NCI-H2107 (cell line): ENCODE measurements at places on chromosomes 12 and 14.

DNA sequence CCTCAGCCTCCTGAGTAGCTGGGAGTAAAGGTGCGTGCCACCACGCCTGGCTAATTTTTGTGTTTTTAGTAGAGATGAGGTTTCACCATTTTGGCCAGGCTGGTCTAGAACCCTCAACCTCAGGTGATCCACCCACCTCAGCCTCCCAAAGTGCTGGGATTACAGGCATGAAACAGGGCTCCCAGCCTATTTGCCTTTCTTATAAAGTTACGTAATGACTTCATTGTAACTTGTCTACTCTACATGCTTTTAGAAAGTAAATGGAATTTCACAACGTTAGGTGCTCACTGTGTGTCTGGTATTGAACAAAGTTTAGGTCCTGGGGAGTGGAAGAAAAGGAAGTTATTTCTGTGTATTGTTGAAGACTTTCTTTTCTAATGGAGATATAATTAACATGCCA is 12.5 kb downstream of the CFAP251 start:
- DNase-seq = no peak

GRCh38 chr14:31405106-31405505 is 15.2 kb downstream of the HEATR5A start:
- DNase-seq = no peak

GRCh38 chr12:109588461-109589239 is 15.1 kb downstream of the MVK start:
- no peak for DNase-seq

DNA sequence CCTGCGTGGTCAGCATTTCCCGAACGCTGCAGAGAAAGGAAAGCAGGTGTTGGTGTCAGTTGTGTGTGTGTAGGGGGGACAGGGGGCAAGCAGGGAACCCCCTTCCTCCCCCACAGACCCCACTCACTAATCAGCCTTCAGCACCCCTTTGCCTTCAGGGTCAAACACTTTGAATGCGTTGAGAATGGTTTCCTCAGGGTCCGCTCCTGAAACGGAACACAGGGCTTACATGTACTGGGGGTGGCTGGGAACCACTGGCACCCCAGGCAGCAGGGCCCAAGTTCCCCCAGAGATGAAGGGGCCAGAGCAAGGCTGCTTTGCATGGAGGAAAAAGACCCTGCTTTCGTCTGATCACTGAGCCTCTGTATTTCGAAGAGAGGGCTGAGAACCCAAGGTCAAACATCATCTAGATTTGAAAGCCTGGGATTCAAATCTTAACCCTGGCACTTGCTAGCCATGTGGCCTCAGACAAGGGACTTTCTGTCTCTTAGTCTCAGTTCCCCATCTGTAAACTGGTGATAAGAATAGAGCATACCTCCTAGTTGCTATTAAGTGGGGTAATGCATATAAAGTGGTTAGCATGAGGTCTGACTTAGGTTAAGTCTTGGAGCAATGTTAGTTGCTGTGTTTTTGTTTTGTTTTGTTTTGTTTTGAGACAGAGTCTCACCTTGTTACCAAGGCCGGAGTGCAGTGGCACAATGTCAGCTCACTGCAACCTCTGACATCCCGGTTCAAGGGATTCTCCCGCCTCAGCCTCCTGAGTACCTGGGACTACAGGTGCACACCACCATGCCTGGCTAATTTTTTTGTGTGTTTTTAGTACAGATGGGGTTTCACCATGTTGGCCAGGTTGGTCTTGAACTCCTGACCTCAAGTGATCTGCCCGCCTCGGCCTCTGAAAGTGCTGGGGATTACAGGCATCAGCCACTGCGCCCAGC is 7.0 kb downstream of the MYL2 start:
- DNase-seq = no peak

DNA sequence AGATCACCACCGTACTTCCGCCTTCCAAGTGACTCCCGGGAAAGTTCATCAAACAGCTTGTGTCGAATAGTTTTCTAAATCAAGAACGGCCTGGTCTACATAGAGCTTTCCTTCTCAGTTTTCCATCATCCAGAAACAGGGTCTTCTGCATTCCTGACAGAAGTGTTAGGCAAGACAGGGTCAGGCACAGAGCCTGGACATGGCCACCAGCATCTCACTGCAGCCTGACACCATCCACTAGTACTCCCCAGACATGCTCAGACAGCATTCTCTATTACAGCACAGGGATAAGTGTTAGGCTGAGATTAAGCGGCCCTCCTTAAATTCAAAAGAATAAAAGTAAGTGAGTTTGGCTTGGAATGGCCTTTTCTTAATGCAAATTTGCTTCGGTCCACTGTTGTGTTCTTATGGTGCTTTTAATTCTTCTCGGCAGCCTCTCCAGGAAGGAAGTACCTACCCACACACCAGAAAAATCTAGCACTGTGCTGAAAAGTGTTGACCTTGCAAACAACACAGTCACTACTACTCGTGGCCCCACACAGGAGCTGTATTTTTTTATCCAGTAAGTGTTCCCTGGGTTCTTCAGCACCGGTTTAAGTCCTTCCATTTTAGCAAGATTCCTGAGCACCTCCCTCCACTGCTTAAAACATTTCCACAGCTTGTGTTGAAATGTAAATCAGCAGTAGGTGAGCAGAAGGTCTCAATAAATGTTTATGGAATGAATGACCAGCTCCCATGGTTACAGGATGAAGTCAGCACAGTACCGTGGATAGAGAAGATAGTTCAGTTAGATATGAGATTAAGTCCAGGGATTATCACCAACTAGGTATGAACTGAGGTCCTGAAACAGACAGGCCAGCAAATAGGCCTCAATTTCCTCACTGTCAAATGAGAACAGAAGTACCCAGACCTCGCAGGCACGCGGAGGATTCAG is 44.1 kb downstream of the SETD3 start:
- no peak for DNase-seq

- no peak for DNase-seq
Observed at GRCh38 chr12:9043766-9044165, 54.4 kb downstream of the KLRG1 start.

GRCh38 chr14:23043754-23044153 is 1.7 kb downstream of the PSMB11 start:
- no peak for DNase-seq
